ENCODE measurements at places on chromosomes 3 and 15.

GRCh38 chr15:100710222-100710621, 107.8 kb downstream of the ASB7 start:
- no peak for DNase-seq

GRCh38 chr15:37921527-37922385, 12.7 kb upstream of the TMCO5A start:
- DNase-seq: no peak

- no peak for DNase-seq
These were observed 839.5 kb downstream of the EPHA3 start for GRCh38 chr3:89946884-89947283.

DNA sequence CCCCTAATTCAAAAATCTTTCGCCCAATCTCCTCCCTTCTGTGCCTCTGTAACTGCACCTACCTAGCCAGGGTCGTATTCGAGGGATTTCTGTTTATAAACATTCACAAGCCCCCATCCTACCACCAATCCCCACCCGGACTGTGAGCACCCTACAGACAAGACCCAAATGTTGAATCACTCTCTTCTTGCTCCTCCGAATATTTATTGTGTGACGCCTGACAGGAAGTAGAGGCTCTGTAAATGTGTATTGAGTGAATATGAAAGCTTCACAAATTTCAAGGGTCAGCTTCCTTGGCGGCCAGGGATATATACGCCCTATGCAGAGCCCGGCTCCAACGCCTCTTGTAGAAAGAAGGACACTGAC, 1.6 kb downstream of the BDH1 start:
- no peak for DNase-seq

- no peak for DNase-seq
These were observed 349.4 kb upstream of the DCBLD2 start for GRCh38 chr3:99250821-99251355.

DNA sequence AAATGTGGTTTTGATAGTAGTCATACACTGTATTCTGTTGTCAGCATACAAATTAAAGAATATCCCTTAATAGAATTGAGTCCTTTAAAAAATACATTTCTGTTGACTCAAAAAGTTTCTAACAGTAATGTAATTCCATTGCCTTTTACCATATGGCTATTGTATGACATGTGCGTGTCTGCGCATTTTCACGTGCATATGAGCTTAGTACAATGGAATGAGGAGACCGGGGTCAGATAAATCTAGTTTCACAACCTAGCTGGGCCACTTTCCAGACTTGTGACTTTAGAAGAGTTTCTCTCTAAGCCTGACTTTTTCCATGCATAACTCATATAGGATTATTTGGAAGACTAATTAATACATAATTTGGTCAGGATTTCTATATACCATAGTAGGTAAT, 38.7 kb downstream of the ZBTB38 start:
- no peak for DNase-seq

Measured in stimulated activated CD8-positive, alpha-beta memory T cell treated with anti-CD3 and anti-CD28 coated beads, Interleukin-4, amount 100 ng/mL, for 1 hour (primary cell).